ENCODE measurements at places on chromosomes 5 and 9.

GRCh38 chr5:108884736-108885135, 137.0 kb downstream of the FER start:
- DNase-seq, result no peak

DNA sequence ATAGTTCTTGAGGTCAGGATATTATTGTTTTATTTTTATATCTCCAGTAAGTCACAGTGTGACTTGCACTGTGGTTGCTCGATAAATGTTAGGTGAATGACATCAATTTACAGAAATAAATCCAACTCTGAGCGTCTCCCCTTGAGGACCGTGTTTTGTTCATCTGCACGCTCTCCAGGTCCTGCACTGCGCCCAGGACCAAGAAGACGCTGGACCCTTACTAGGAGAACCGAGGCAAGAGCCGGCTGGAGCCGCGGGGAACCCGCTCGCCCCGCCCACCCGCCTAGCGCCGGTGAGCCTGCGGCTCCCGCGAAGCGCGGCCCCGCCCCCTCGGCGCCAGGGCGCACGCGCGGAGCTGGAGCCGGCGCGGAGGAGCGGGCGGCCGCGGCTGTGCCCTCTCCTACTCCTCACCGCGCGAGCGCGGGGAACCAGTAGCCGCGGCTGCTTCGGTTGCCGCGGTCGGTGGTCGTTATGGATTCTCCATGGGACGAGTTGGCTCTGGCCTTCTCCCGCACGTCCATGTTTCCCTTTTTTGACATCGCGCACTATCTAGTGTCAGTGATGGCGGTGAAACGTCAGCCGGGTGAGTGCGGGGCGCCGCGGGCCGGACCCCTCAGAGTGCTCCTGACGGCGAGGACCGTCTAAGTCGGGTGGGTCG, at the start of gene TMEM38B:
Gene TMEM38B (plus strand): TSS at position 352 of the 658 bp plus-strand sequence. CDS start 120 bp downstream, at position 472.
- DNase-seq, result peak; percentile 84

DNA sequence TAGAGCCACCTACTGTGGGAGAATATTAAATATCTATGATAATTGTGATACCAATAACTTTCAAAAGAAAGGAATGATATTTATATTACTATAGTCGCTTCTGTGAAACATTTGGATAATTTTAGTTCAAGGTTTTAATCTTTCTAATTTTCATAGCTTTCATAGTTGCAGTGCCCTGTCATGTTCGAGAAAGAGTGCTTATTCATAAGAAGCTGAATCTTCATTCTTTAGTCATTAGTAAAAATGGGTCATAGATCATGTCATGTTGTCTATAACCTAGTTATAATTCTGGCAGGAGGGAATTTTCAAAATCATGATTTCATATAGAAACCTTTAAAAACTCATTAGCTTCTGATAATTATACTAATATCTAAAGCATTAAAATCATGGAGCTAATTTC, 685.6 kb downstream of the CETN3 start:
- no peak for DNase-seq

GRCh38 chr5:82549263-82549662, 271.1 kb upstream of the RPS23 start:
- DNase-seq, result no peak

DNA sequence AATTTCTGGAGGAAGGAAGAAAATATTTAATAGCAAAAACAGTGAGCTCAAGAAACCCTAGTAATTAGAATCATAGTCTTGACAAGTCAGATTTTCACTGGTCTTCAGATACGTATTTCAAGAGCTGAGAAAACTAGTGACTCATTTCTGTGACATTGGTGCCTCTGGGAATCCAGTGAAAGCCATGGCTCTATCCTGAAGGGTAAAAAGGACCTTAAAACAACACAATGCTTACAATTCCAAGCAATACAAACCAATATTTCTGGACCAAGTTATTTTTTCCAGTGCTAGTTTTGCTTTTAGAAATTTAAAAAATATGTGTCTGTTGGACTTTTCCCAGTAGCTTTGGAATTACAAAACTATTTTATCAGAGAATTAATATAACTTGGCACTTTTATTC, 140.3 kb downstream of the LPAR1 start:
- no peak for DNase-seq

- peak; percentile 86 for DNase-seq
These were observed 23.0 kb downstream of the FNIP1 start for GRCh38 chr5:131773805-131774204.

DNA sequence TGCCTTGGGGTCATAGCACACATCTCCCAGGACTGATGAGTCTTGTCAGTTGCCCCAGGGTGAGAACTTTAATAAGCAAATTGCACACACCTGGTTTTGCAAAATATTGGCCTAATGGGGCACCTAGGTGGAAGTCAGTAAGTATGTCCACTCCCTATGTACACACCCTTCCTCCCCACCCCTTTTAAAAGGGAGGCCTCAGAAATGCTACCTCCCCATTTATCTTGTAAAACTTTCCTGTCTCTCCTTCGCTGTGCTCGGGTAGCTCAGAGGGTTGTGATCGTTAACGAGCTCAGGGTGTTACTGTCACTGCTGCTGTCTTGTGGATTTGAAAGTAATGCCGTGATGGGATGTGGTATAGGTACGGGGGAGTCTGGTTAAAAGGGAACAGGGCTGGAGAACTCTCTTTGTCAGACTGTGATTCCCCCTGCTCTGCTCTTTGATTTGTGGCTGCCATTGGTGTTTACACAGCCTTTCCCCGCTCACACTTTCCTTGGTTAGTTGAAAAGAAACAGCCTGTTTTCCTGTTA, 26.2 kb downstream of the ZNF462 start:
- no peak for DNase-seq

DNA sequence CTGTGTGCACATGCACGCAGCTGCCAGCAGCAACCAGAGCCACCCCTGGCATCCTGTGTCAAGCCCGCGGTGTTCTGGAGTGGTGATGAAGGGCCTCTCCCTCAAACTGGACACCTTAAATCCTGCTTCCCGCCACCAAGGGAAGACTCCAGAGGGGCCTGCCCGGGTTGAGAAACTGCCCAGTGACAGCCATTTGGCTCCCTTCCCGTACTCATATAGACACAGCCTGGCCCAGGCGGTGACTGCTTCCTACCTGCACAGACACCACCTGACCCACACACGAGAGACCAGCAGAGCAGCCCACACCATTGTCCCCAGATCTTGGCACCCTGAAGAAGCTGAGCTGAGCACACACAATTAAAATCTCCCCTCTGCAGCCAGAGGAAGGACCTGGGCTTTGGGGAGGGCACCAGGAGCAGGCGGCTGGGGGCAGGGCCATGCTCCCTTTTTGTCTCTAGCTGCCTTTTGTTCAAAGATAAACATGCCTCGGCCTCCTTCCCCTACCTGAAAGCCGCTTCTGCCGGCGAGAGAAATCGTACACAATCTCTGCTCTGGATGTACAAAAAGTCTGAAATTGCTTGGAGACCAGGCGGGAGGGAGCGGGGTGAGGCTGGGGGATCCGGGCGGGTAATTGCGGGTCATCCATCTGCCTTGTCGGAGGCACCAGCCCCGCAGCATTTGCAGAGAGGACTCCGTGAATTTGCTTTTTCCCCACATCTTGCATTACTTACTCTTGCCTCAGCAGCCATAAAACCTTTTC, 78.4 kb downstream of the TSPAN17 start:
- no peak for DNase-seq

All from putamen (tissue), 1 donor.